ENCODE measurements at places on chromosomes 7 and 10.

GRCh38 chr10:32338262-32338661, 8.7 kb downstream of the EPC1 start:
- no peak for ATAC-seq

GRCh38 chr7:128322040-128322643, 21.6 kb downstream of the RBM28 start:
- peak; percentile 91 for ATAC-seq

DNA sequence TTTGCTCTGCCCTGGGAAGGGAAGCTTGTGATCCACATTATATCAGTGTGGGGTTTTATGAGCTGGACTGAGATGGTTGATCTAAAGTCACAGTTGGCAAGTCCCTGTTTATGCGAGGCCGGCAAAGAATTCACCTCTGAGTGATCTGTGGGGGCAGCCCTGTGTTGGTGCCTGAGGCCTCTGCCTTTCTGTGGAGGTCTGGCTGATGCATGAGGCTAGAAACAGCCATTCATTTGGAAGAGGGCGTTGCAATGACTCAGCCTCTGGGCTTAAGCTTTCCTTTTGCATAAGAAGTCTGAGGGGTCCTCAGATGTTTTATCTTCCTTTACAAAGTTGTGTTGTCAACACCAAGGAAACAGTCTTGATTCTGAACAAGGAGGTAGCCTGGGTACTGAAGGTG, 126.9 kb downstream of the MGMT start:
- no peak for ATAC-seq

GRCh38 chr7:68840991-68841390, 757.3 kb upstream of the AUTS2 start:
- ATAC-seq = no peak

DNA sequence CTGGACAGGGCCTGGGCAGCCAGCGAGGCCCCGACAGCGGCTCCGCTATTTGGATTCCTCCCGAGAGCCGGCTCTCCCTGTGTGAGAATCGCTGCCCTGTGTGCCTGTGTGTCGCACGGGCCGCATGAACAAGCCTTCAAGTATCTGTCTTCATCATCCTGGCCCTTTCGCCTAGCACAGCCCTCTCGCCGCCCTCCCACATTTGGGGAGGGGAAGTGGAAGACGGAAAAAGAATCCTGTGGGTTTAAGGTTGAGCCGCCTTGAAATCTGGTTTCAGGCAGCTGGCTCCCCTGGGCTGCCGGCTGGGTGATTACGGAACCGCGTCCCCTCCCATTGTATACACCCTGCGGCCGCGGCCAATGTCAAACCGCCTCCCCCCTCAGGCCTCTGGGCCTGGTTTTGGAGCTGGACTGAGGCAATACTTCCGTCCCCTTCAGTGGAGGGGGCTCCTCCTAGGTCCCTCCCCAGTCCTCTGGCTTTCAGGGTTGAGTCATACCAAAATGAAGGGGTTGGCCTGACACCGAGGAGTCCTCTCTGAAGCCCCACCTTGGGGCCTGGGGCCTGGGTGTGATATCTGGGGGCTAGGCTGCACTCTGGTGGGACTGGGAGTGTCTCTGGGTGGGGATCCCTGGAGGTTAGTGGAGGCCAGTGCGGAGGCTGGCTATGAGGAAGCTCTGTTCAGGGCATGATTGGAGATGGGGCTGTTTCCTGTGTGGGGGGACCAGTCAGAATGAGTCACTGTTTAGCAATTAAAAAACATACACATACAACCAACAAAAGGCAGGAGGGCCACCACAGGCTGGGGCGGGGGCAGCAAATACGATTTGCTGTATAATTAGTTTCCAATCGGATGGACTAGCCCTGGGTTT, 1.7 kb downstream of the TRIM8 start:
- ATAC-seq = peak; percentile 41

- no peak for ATAC-seq
Measured at GRCh38 chr7:115630049-115630448, 400.5 kb downstream of the TFEC start.

DNA sequence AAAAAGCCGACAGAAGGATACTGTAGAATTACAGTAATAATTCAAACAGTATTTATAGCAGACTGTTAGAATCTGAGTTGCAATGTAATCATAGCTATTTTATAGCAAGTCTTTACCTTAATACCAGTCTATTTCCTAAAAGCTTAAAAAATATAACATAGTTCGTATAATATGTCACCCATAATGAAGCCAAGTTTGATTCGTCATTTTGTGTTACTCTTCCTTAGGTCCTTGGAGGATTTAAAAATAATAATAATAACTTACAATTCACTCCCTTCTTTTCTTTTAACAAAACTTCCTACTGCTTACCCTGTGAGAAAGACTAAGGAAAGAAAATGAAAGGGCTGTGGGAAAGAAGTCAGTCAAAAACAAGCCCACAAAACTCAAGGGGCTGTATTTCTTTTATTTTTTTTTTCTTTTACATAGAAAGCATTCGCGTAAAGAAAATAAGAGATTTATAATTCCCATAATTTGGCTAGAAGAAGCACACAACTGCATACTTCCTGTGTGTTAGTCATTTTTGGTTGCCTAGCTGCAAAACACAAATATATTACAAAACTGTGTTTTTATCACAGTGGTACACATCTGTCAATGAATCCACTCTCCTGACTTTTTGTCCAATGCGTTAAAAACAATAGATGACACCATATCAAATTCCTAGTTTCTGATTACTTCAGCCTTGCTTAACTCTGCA, 187.2 kb upstream of the CELF2 start:
- ATAC-seq = no peak

DNA sequence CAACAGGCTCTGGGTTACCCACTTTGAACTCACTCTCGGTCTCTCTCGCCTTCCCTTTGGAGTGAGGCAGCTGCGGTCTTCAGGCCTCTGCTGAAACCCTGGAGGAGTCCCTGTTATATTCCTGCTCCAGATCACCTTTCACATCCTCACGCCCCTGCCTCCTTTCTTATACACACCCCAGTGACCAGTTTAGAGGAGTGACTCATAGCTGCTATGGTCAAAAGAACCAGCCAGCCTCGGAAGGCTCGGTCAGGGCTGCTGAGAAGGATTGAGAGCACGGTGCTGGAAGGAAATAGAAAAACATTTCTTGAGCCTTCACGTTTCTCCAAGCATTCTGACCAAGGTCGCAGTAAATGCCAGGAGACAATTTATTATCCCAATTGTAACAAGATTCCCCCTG, 28.3 kb upstream of the SVOPL start:
- no peak for ATAC-seq

- peak; percentile 62 for ATAC-seq
Measured at GRCh38 chr7:38169847-38170246, 8.2 kb upstream of the STARD3NL start.

- no peak for ATAC-seq
Measured at GRCh38 chr7:29224726-29225125, 30.2 kb downstream of the CHN2 start.

DNA sequence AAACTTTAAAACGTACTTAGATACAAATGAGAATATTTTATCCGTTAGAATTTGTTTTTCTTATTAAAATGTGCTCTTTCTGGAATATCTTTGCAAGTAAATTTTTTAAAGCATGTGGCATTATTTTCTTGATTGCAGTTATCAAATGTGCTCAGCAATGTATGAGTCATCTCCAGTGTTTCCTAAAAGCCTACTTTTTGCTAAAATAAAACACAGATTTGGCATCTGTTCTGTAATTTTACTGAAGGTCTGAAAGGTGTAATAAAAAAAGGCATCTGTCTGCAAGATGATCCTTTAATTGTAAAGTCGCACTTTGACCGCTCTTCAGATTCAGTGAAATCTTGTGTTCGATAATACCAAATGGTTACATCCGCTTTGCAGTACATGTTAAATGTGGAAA, 3.4 kb downstream of the GNAT3 start:
- peak; percentile 62 for ATAC-seq

- ATAC-seq = peak; percentile 81
Measured at GRCh38 chr7:471866-472639, 47.6 kb downstream of the PDGFA start.

GRCh38 chr7:124718032-124718766, 47.4 kb downstream of the GPR37 start:
- ATAC-seq = no peak

GRCh38 chr10:110355141-110355831, 50.6 kb upstream of the SMNDC1 start:
- no peak for ATAC-seq

- ATAC-seq = no peak
Measured at GRCh38 chr7:112009081-112009480, 197.1 kb downstream of the DOCK4 start.

DNA sequence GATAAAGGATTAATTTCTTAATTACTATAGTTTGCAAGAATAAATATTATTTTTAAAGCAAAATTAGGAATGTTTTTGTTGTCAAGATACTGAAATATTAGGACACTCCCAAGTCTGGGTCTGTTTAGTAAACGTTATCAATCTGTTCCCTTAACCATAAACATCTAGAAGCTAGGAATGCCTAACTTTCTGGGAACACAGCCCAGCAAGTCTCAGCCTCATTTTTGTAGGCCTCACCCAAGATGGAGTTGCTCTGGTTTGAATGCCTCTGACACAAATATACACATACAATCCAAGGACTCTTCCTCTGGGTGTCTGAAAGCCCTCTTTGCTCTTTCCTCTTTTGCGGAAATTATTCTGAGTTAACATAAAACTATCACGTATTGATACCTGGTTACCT, 487.4 kb upstream of the CELF2 start:
- no peak for ATAC-seq

- no peak for ATAC-seq
Measured at GRCh38 chr10:68087685-68088401, 12.8 kb upstream of the HERC4 start.

DNA sequence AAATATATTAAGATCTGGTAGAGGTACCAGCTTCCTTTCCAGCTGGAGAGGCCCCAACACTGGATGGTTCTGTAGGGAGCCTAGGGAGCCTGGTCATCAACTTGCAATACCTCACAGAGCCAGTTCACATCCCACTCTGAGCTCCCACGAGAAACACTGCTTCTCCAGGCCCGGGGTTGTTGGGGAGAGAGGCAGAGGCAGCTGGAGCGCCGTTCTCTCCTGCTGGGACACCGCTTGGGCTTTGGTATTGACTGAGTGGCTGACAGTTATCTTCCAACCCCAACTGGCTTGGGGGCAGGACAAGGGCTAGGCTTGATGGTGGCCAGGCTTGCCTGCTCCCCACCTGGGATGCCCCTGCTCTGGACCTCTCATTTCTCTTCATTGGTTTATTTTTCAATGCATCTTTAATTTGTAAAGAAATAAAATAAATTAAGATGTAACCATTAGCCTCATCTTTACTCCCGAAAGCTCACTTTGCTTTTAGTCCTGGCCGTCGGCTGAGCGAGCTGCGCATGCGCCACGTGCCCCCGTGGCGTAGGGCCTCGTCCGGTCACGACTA, 10.0 kb upstream of the CHCHD1 start:
- peak; percentile 34 for ATAC-seq

- peak; percentile 100 for ATAC-seq
Measured at GRCh38 chr7:5045558-5046396, at the start of gene RBAK. RBAK (plus strand) TSS chr7:5045860; CDS start chr7:5048077, 2,217 bp downstream.

DNA sequence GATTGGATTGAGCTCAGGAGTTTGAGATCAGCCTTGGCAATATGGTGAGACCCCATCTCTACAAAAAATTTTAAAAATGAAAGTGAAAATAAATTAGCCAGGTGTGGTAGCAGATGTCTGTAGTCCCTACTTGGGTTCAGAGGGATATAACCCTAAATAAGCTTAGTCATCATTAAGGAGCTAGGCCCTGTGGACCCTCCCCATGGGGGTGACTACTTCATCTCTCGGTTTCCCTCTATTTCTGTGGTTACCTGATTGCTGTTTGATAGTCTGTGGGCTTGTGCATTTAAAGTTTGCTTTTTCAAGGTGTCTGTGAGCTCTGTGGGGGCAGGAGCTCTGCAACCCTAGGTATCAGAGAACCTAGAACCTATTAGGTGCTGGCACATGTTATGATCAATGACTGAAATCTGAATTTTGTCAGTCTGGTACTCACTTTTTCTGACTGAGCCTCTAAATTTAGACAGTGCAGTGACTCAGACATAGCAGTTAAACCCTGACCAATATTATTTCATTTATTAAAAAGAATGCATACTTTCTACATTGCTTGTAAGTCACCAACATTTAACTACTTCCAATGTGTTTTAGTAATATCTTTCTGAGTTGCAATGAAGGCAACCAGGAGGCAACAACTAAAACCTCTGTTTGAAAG, 8.1 kb upstream of the CUZD1 start:
- ATAC-seq = peak; percentile 54

DNA sequence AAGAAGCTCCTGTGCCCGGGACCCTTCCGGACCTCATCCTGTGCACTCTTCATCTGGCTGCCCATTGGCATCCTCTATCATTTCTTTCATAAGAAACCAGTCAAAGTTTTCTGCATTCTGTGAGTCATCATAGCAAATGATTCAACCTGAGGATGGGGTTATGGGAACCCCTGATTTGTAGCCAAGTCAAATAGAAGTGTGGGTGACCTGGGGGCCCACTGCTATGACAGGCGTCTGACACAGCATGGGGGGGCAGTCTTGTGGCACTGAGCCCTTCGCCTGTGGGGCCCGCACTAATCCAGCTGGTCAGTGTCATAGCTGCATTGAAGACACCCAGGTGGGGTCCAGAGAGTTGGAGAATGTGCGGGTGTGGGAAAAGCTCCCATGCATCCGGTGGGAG, 230.4 kb downstream of the USP6NL start:
- ATAC-seq = no peak

GRCh38 chr7:32511791-32512190, 16.5 kb downstream of the AVL9 start:
- no peak for ATAC-seq

- ATAC-seq = peak; percentile 2
Measured at GRCh38 chr10:37975401-37975991, 951 bp downstream of the ZNF25 start.

GRCh38 chr7:88169717-88170320, 50.0 kb downstream of the SRI start:
- peak; percentile 77 for ATAC-seq

DNA sequence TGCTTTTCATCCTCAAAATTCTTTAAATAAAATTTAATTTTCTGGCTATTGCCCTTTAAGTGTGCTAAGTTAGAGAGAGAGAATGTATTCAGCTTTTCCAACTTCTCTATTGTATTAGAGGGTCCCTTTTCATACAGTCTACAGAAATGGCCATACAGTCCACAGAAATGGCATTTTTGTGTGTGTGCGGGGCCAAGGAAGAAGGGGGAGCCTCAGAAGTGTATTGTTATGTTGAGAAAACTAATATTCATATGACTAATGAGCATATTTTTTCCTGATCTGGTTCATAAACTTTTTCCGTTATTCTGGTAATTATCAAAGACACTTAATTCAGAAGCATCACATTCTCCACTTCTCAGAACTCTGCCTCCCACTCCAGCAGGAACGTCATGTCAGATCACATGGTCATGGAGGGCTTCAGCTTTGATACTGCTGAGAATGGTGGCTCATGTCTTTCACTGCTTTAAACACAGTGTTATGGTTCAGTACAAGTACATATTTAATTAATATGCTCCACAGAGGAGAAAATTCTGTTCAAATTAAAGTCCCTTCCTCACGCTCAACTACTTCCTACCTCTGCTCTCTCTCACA, 37.1 kb downstream of the ELMO1 start:
- no peak for ATAC-seq

DNA sequence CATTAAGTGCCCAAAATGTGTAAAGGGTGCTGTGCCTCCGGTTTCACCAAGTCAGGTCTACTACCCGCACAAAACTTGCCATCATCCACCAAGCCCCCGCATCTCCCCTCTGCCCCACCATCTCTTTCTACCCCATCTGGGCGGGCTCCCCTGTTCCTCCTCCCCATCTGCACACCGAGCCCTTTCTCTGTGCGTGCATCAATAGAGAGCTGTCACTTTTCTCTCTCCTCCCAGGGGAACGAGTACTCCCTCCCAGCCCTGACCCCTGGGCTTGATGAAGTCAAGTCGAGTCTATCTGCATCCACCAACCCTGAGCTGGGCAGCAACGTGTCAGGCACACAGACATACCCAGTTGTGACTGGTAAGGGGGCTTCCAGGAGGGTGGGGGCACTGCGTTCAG, 63.5 kb downstream of the PAX2 start:
- no peak for ATAC-seq

Data from SK-N-SH treated with all-trans-retinoic acid at 6 μM for 48 hours (cell line).